Pulmonary artery endothelial cell (primary cell): ENCODE measurements at places on chromosomes 11 and 22.

DNA sequence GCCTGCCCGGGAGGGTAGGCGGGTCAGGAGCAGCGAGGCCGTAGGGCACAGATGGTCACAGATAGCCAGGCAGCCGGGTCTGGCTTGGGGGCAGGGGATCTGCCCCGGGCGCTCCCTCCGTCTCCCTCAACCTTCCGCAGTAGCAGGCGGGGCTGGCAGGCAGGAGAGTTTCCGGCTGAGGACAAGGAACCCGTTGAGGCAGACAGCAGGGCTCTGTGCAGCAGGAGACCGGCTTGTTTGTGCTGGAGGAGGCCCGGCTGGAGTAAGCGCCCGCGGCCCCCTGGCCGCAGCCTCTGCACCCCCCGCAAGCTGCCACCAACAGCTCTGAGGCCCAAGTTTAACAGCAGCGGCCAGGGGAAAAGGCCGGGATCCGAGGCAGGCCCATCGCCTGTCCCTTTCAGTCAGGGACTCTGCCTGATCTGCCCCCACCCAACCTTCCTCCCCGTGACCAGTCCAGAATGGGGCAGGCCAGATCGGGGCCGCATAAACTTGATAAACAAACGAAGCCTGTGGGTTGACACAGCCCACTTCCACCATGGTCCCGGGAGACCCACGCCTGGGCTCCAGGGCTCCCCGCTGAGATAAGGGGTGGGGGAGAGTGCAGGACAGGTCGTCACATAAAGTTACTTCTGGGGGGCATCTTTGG is 13.6 kb downstream of the SCARF2 start:
- DNase-seq, result no peak

GRCh38 chr22:19291218-19291579 is 320 bp downstream of the CLTCL1 start:
- DNase-seq, result no peak

DNA sequence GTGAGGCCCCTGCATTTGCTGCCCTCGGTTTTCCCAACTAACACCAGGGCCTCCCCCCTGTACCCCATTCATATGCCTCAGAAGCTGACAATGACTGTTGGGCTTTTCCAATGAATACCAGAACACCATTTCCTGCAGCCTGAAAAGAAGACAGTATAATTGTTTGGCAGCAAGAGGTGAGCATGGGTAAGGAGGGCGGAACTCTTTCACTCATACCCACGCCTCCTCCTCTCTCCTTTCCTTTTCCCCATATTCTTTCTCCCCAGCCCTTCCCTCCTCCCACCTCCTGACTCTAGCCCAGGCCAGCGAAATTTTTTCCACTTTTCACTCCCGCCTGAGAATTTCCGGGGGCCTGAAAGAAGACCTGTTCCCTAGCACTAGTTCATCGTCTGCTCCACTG is 58.0 kb upstream of the CHST1 start:
- no peak for DNase-seq

- DNase-seq, result no peak
Measured at GRCh38 chr22:39110631-39111561, 13.9 kb downstream of the APOBEC3H start.

DNA sequence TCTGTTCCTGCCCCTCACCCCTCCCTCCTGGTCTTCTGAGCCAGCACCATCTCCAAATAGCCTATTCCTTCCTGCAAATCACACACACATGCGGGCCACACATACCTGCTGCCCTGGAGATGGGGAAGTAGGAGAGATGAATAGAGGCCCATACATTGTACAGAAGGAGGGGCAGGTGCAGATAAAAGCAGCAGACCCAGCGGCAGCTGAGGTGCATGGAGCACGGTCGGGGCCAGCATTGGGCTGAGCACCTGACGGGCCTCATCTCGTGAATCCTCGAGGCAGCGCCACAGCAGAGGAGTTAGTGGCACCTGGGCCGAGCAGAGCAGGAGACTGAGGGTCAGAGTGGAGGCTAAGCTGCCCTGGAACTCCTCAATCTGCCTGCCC is 941.8 kb downstream of the BRD1 start:
- DNase-seq, result no peak

DNA sequence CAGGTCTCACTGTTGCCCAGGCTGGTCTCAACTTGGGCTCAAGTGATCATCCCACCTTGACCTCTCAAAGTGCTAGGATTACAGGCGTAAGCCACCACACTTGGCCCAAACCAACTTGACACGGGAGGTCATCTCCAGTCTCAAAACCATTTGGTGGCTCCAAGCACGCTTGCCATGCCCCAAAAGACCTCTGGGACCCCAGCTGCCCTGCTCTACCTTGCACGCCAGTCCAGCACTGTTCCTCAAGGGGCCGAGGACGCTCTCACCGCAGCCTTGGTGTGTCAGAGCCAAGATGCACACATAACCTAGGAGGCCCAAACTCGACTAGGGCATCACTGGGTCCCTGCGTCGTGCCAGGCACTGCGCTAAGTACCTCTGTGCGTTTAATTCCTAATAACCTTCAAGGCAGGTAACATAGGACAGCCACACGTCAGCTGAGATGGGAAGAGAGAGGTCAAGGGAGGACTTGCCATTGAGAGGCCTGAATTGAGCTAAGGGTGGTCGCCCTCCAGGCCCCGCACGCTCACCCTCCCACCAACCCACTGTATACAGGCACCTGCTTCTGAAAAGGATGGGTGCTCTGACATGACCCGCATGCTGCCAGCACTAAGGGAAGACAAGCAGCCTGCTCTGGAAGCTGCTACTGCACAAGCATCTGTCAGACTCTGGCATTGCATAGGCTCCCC is 4.6 kb upstream of the GAS2L1 start:
- no peak for DNase-seq

DNA sequence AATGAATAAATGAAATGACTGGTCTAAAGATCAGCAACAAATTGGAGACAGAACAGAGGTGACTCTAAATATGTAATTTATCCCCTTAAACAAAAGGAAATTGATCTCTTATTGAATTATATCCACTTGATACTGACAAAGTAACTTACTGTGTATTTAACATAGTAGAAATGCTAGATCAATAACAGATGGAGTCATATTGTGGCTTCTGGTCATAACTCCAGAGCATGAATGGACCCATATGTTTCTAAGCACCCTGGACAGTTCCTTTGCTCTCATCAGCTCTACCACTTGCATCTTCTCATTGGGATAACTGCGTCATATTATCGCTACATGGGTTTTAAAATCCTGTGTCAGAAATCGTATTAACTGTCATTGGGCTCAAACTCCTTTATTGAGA is 222.3 kb downstream of the ETS1 start:
- DNase-seq, result no peak

DNA sequence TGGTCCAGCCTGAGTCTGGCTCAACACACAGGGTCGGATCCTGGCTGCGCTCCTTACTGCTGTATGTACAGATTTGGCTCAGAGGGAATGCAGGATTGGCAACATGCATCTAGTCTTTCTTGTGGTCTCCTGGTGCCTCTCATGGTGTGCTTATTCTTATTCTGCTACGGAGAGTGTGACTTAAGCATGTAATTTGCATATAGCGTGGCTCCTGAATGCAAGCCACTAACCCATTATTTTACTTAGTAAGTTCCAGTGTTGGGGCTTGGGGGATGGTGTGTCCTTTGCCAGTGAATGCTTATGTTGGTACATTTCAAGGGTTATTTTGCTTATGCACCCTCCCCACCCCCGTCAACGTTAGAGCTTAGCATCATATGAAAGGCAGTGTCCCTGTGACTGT is 51.2 kb downstream of the PTPRJ start:
- DNase-seq, result no peak

GRCh38 chr22:45450101-45450785 is 36.8 kb downstream of the RIBC2 start:
- DNase-seq, result no peak

- DNase-seq, result no peak
Measured at GRCh38 chr11:20511982-20512381, 87.4 kb upstream of the SLC6A5 start.

- no peak for DNase-seq
Measured at GRCh38 chr22:36386900-36387708, 663 bp downstream of the MYH9 start.

DNA sequence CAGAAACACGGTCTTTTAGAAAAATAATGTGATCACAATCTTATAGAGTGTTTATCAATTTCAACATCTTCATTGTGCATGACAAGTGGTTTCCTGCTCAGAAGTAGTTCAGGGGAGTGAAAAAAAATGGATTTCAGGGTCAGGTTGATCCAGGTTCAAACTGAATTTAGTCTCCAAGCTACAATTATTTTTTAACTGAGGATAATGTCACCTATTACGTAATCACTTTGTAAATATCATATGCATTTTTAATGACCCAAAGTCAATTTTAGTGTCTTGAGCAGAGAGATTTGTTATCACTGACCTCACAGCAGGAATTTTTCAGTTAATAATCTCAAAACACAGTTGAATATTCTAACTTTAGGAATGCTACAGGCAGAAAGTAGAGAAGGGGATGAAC is 627.2 kb upstream of the LUZP2 start:
- no peak for DNase-seq

DNA sequence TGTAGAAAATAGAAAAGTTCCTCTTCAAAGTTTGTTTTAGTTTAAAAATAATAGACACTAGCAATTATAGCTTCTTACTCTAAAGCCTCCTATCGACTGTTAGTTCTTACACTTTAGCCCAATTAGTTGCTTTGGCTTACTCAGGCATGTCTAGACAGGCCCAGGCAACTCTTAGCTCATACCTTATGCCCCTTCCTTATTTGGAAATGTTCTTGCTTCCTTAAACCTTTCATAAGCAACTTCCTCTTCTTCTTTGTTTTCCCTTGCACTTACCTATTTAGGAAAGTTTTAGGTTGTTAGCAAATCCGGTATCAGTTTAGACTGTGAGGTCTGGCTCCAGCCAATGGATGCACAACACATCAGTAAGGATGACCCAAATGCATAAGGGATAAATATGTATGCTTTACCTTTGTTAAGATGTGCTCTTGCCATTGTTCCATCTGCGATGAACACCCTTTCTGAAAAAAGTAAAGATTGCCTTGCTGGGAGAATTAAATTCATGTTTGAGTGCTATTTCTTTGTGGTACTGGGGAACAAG is 1277.5 kb upstream of the CNTN5 start:
- DNase-seq, result no peak

DNA sequence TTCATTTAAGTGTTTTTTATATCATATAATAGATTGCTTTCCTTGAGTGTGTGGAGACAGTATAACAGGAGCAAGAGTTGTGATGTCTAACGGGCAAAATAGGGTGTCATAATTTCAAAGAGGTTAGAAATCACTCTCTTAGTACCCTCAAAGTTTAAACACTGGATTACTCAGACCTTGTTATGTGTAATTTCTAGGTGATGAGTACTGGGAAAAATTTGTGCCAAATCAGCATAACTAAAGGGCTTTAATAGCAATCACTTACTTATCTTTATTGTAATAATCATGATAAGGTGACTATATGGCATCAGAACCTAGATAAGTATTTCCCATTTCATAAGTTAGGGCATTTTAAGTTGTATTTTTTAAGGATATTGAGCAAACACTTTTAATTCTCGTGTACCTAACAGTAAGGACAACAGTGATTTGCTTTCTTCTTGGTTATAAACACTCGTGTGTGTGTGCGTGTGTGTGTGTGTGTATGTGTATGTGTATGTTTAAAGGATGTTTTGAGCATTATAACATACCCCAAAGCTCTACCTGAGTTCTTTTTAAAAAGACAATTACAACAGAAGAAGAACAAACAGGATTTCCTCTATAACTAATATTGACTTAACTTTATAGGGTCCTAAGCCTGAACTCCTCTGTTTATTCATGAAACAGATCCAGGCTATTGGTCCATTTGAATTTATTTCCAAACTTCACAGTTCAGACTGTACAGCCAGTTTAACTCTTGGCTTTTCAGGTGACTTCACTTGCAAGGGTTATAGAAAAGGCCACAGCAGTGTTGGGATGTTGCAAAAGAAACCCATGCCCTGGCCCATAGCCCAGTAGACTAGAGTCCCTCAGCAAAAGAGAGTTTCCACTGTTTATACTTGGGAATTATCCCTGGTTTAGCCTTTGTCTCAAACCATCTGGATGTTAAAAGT is 23.7 kb upstream of the PDE3B start:
- DNase-seq, result no peak

- DNase-seq, result no peak
Measured at GRCh38 chr11:19101796-19102520, 15.0 kb upstream of the ZDHHC13 start.

DNA sequence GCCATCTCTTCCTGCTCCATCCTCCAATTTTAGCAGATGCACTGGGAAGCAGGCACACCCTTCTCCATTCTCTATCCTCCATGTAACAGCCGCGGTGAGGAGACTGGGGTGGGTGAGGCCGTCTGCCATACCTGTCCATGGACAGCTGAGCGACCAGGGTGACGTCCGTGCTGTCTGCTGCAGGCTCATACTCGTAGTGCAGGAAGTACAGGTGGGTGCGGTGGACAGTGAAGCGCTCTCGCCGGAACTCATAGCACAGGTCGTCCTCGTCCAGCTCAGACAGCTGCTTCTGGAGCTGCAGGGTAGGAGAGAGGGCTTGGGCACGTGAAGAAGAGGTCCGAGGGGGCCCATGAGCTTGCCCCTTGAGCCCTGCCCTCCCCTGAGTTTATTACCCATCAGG is 257.8 kb upstream of the SYN3 start:
- no peak for DNase-seq

DNA sequence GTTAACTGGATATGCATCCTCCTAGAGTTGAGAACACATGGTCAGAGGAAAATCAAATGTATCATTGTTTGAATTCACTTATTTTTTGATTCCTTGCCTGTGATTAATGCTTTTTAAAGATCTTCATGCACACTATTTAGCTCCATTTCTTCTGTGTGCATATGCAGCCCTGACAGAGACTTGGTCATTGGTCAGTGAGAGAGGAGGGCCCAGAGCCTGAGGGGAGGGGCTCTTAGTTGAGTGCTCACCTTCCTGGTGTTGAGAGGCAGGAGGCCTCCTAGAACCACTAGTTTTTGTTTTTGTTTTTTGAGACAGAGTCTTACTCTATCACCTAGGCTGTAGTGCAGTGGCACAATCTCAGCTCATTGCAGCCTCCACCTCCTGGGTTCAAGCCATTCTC is 48.9 kb downstream of the TNRC6B start:
- no peak for DNase-seq

- no peak for DNase-seq
Measured at GRCh38 chr22:43432883-43433415, 21.1 kb downstream of the MPPED1 start.

DNA sequence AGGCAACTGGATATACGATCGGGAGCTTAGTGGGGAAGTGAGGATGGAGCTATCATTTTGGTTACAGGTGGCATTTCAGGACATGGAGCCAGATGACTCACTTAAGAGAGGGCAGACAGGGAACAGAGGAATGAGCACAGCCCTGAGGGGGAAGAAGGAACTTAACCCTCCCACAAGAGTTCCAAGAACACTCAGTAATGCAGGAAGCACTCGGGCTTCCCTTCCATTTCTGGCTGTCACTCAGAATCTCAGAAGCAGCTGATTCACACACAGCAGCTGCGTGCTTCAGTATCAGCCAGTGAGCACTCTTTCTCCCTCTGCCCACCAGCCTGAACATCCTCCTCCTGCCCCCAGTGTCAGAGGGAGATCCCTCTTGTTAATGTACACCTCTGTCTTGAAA is 34.8 kb downstream of the EFCAB6 start:
- peak; percentile 73 for DNase-seq

GRCh38 chr11:7874056-7874455 is 57.0 kb downstream of the OR10A6 start:
- DNase-seq, result no peak

- no peak for DNase-seq
Measured at GRCh38 chr11:65486570-65487466, 12.0 kb upstream of the MALAT1 start.
